ENCODE measurements at places on chromosomes 3 and 15.
A peak's percentile ranks its signal among the peaks of the same experiment; 100 is the strongest.

GRCh38 chr3:138799822-138800221, 34.9 kb downstream of the PIK3CB start:
- no peak for DNase-seq

DNA sequence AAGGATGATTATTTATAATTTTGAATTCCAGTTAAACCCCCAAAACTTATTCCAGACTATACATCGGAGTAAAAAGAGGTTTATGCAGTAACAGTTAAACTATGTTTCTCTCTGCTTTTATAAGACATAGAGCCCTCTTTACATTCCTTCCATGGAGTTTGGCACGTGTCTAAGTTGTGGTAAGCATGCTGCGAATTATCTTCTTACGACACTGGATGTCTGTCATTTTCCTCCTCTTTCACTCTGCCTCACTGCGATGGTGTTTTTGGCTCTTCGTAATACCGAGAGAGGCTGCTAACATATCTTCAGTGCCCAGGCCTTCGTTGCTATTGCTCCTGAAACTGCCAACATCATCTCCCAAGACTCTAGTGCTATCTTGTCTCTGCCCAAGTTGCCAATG, 83.9 kb upstream of the TGFBR2 start:
- no peak for DNase-seq

- DNase-seq: no peak
Measured at GRCh38 chr15:88985547-88986393, 72.6 kb upstream of the MFGE8 start.

- DNase-seq: no peak
Measured at GRCh38 chr3:183328823-183329222, 75.8 kb downstream of the B3GNT5 start.

- DNase-seq: no peak
Measured at GRCh38 chr15:85587707-85588411, 206.9 kb downstream of the KLHL25 start.

- DNase-seq: peak; percentile 34
Measured at GRCh38 chr15:93331545-93332167, 242.6 kb upstream of the RGMA start.

DNA sequence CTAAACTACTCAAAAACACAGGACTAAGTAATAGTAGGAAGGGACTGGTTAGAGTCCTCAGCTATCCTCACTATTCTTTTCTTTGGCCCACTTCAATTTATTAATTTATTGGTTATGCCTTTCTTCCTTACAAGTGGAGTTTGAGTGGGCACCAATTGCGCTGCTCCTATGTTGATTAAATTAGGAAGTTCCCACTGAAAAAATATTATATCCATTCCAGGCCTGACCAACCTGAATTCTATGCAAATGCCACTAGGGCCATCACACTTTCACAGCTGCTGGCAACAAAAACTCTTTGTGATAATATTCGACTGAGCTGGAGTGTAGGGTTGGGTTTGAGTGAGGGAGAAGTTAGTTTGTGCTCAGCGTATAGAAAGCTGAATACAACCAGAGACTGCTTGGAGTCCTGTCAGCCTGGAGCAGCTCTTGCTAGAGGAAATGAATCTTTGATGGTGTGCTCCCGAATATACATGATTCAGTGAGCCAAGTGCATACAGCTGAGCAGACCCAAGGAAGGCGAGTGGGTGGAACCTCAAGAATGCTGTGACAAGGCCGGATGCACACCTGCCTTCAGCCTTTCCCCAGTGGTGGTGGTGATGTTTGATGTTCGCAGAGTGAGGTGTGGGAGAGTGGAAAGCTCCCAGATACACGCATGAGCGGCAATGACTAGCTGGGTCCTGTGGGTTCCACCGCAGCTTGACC, 1.5 kb downstream of the ARHGEF3 start:
- no peak for DNase-seq

GRCh38 chr3:61663356-61664104, 102.2 kb downstream of the PTPRG start:
- no peak for DNase-seq

DNA sequence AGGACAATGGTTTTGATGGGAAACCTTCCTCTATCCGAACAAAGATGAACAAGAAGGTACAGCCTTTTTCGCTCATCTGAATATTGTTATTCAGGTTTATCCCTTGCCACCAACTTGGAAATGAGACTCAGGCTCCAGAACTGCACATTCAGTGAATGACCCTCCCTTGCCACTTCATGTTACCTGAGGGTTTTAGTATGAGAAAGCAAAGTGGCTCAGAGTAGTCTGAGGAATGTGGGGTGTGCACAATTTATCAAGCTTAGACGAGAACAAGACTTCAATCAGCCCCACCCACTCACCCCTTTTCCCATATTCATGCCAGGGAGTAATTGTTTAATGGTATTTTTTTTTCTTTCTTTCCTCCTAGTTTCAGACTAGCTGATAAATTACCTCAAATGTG, 265.3 kb upstream of the POU1F1 start:
- no peak for DNase-seq

GRCh38 chr3:13032206-13032605, 41.0 kb downstream of the IQSEC1 start:
- no peak for DNase-seq

GRCh38 chr3:45593708-45594601, 596 bp upstream of the LIMD1 start:
- no peak for DNase-seq

GRCh38 chr3:118577055-118577777, 457.4 kb downstream of the IGSF11 start:
- DNase-seq: no peak

DNA sequence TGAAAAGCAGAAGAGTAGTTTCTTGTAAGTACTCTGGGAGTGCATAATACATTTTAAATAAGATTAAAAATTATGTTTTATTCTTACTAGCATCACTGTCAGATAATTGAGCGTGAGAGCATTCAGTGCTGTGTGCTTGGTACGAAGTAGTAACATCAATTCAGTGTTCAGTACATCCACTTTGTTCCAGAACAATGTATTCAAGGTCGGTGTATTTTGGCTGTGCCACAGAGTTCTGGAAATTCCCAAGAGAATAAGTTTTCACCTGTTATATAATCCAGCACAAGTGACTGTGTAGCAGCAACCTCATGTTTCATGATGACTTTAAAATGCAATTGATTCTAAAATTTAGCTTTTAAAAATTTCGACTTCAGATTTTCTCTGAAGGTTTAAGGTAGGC, 130.6 kb downstream of the IGF1R start:
- no peak for DNase-seq

DNA sequence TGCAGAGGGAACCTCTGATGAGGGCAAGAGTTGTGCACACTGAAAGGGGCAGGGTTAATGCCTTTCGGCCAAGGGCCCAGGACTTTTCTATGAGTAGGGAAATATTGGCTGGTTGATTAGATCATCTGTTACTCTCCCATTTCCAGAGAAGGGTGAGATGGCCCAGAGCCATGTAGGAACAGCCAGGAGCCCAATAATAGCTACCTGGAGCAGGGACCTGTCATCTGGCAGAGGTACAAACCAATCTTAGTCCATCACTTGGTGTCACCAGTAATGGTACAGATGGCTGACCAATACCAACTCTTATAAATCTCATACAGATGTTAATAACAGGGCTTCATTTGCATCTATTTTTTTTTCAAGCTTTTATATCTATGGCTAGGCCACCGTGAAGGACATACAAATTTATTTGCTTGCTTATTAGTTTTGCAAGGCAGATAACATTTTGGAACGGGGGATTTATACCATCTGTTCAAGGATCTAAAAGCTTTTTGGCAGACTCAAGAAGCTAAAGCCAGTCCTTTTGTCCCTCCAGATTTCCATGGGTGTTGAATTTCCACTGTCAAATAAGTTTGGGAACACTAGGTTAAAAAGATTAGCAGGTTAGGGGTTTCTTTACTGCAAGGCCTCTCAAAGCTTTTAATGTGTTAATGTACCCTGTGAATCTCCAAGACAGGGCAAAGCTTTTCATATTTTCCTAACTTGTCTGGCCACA, 79.3 kb downstream of the TNIK start:
- no peak for DNase-seq

DNA sequence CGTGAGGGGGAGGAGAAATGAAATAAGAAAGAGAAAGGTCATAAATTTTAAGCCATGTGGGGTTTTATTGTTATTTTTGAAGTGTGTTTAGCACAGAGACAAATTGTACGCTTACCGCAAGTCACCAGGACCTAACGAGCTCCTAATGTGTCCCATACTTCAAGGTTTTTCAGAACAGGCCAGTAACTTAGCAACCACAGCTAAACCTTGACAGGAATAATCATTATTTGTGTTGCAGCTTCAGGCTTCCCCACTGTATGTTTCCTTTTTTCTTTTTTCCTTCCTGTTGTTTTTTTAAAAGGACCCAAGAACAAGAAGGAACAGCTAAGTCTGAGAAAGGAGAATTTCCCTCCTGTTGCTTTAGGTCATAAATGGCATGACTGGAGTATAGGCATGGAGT, 160.8 kb downstream of the TUSC7 start:
- DNase-seq: no peak

DNA sequence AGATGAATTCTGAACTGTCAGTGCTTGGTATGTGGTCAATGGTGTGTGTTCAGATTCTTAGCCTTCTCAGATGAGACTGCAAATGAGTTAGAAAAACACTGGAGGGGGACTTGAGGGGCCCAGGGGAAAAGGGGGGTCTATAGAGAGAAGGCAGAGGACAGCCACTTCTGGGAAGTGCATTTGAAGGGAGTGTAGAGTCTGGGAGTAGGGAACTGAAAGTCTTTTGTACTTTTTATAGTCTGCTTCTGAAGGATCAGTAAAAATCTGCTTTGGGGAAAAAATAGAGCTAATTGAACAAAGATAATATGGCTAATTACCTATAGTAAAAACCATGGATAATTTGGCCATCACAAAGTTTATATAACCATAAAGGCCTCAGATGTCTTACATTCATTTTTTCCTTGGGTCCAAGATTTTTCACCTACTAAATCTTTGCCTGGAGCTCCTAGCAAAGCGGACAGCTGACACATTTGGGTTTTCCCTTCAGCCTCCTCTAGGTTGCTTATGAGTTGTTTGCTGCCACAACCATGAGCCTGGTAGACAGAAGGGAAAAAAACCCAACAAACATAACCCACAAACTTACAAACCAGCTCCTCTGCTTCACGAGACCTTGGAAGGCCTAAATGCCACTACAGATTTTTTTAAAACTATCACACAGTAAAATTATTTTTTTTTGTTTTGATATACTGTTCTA, 48.8 kb downstream of the CD86 start:
- no peak for DNase-seq

DNA sequence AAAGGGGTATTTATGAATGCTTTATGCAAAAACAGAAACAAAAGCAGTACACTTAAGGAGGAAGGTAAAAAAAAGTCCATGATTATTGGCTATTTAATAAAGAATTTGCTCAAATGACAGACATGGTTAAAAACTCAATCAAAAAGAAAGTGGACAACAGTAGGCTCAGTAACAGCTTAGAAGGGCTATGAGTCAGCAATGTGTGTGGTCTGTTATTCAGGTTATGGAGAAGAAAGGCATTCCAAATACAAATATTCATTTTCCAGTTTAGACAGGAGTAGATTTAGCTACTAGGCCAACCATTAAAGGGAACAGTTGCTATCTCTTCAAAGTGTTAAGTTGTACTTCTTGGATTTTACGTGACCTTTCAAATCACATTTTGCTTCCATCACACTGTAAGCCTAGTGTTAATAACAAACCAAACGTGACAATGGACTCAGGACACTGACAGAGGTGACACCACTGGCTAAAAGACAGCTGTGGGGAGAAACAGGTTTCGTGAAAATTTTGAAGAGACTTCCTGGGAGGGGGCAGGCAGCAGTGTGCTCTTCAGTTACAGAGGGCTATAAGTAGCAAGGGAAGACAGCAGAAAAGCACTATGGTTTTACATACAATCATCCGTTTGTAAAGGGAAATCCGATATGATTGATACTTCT, 41.7 kb upstream of the MYO5C start:
- no peak for DNase-seq

DNA sequence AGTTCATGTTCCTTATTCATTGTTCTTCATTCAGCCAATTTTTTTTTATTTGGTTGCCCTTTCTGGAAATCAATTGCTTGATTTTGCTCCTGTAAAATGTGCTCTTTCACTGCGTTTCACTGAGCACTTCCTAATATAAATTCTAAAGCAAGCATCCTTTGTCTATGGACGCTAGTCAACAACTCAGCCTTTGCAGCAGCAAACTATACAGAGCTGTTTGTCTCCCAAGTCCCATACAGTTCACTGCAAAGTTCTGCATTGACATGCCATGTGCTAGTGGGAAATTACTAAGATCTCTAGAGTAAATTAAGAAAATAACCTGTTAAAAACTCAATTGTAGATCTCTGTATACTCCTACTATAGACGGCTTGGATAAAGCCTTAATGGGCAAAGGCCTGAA, 130.1 kb upstream of the BHLHE40 start:
- DNase-seq: no peak

DNA sequence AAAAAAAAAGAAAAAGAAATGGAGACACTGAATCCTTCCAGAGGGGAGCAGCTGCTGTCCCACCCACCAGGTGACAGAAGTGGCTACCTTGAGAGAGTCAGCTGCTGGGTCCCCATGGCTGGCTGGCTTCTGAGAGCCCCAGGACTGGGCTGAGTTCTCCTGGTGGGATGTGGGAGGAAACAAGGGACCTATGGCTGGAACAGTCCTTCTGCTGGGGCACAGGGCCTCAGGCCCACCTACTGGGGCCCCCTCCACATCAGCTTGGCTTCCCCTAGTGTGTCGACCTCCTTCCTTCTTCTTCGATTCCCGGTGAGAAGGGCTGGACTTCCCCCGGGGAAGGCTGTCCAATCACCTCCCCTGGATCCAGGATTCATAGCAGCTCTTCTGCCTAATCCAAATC, 32.3 kb downstream of the PRR20G start:
- DNase-seq: no peak

DNA sequence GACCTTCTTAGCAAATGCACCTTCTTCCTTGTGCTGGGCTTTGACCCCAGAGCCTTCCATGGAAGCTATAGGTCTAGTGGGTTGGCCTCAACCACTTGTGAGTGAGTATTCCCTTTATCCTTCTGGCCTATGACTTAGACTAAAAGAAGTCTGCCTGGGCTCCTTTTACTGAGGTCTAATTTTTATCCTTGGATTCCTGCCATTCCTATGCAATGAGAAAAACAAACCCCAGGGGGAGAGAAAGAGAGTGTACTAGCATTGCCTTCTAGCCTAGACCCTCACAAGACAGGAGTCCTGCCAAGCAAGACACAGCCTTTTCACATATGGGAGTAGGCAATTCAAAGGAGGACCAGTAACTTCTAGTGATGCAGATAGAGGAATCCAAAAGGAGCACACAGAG, 155.4 kb downstream of the PPM1L start:
- no peak for DNase-seq

DNA sequence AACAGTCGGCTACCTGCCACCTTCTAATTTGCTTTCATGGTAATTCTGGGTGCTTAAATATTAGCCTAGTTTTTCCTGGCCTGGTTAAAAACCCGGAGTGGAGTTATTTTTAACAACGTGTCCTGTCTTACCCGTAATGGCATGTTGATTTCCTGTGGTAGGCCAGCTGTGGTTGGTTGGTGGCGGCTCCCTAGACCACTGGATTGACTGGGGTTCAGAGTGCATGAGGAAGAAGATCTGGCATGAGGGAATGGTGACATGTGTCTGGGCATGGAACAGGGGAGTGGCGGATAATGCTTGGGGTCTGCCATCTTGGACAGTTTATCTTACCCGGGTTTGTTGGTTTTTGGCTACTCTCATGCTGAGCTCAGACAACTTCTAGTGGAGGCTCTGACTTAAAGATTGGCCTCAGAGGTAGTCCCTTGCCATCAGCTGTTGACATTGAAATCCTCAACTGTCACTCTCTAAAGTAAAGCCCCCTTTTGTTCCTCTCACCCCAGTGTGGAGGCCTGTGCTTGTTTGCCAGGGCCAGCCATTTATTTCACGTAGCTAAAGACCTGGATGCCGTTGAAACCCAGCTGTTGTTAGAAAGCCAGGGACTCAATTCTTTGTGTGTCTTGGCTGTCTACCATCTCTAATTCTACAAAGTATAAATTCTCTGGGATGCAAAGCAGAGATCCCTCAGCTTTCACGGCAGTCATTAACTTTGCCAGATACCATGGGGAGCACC, 81.6 kb downstream of the DNASE1L3 start:
- DNase-seq: no peak
